ENCODE measurements at places on chromosomes 3 and 15. TPM values are rescaled to one million over a fixed set of nuclear protein-coding genes. Genes with fewer than 3 reads are reported as not detected.

VWA5B2 gene
- not detected for total RNA-seq

XCR1 gene
- not detected for total RNA-seq

SLC6A20 gene
- not detected for total RNA-seq

MASP1 gene
- total RNA-seq: 198 TPM

SH2D7 gene
- not detected for total RNA-seq

KNG1 gene
- not detected for total RNA-seq

PPIP5K1 gene
- total RNA-seq: 28.5 TPM

DLL4 gene
- total RNA-seq: 5.5 TPM

MINAR1 gene
- total RNA-seq: 2.3 TPM

TRANK1 gene
- 13.4 TPM for total RNA-seq

DPPA2 gene
- total RNA-seq: not detected

NPHP3 gene
- total RNA-seq: 37.0 TPM

NR1I2 gene
- total RNA-seq: under 0.01 TPM

KBTBD12 gene
- total RNA-seq: not detected

GLT8D1 gene
- total RNA-seq: 108 TPM

WDR73 gene
- total RNA-seq: 37.0 TPM

NMNAT3 gene
- total RNA-seq: 0.86 TPM

FAM227B gene
- total RNA-seq: 3.9 TPM

ZMYND10 gene
- 0.97 TPM for total RNA-seq

SV2B gene
- total RNA-seq: not detected

TIMP4 gene
- total RNA-seq: 1.3 TPM

ZNF502 gene
- 4.2 TPM for total RNA-seq

TMIE gene
- total RNA-seq: under 0.01 TPM

INSYN1 gene
- total RNA-seq: under 0.01 TPM

CADPS gene
- total RNA-seq: not detected

BMF gene
- 10.0 TPM for total RNA-seq

ZNF80 gene
- total RNA-seq: not detected

GCSAM gene
- not detected for total RNA-seq

SERINC4 gene
- total RNA-seq: under 0.01 TPM

STIMATE gene
- 12.6 TPM for total RNA-seq

GABRG3 gene
- total RNA-seq: not detected

CAND2 gene
- 6.1 TPM for total RNA-seq

CNTN3 gene
- total RNA-seq: 1.6 TPM

WDR93 gene
- under 0.01 TPM for total RNA-seq

PLA2G4F gene
- total RNA-seq: not detected

ILDR1 gene
- not detected for total RNA-seq

POPDC2 gene
- 1.3 TPM for total RNA-seq

TTLL13 gene
- total RNA-seq: under 0.01 TPM

MUC13 gene
- 0.32 TPM for total RNA-seq

SPINK8 gene
- not detected for total RNA-seq

SUMF1 gene
- 47.4 TPM for total RNA-seq

Data from fibroblast of villous mesenchyme (primary cell).